ENCODE measurements at places on chromosomes 1 and 21.

- no peak for DNase-seq
These were observed 75.3 kb downstream of the PEX14 start for GRCh38 chr1:10549904-10550664.

DNA sequence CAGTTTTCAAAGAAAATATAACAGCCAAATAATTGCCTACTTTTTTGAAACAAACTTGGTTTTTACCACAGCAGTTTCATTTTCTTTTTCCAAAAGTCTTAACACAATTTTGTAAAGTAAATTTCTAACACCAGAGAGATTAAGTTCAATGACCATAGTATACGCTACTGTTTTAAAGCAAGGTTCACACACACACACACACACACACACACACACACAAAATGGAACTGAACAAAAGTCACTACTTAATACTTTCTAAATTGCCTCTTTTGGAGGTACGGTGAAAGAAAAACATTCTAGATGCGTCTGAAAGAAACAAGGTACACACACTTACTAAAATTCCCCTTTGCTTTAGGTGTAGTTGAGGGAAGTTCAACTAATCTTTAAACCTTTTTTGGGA lies 30.1 kb downstream of the C21orf91 start:
- DNase-seq, result no peak

DNA sequence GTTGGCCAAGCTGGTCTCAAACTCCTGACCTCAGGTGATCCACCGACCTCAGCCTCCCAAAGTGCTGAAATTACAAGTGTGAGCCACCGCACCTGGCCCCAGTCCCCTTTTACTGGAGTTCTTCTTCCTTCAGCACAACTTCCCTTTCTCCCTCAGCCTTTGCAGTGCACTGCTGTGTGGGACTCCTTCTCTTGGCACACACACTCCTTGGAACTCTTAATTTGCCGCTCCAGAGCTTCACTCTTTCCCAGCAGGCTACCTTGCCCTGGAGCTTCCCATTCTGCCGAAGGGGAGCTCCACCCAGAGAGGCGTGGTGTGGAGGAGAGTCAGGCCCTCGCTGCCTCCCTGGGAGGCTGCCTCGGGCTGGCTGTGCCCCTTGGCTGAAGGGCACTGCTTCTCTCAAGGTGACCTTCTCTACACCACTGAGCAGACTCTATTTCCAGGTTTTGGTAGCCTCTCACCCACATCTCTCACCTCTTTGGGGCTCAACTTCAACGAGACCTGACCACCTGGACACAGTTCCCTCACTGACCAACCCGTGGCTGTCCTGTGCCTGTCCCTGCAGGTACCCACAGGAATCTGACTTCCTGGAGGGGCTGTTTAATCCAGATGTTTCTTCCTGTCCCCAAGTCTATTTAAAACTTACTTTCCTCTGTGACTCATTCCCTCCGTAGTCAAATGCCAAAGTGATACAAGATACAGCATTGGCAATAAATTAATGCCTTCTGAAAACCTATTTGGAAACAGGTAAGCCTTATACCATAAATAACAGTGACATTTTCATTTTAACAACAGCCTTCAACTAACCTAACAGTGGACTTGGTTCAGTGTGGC lies 227.3 kb upstream of the KIAA0040 start:
- no peak for DNase-seq

DNA sequence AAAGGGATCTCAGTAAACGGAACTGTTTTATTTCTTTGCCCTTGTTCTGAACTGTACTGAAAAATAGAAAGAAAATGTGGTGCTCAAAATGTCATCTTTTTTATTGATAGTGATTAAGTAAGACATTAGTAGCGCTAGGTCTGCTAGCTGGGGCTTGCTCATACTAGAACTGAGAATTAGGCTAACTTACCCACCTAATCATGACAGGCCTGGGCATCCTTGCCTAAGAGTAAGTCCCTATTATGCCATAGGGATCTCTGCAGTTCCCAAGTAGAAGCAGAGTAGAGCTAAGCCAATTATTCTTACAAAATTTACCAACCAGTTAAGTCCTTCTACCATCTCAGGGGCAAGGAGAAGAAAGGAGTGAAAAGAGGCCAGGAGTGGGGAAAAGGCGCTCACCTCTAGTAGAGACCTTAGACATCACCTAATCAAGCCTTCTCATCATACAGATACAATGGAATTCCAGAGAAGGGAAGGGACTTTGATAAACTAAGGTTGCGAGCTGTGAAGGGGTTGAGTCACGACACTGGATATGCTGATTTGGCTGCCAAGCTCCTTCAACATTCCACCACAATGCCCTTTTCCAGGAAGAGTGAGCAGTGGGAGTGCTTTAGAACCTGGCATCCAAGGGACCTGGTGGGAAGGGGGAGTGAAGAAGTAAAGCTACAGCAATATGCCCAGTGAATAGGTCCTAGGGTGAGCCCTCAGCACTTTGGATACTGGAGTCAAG lies 27.7 kb upstream of the RPTN start:
- no peak for DNase-seq

DNA sequence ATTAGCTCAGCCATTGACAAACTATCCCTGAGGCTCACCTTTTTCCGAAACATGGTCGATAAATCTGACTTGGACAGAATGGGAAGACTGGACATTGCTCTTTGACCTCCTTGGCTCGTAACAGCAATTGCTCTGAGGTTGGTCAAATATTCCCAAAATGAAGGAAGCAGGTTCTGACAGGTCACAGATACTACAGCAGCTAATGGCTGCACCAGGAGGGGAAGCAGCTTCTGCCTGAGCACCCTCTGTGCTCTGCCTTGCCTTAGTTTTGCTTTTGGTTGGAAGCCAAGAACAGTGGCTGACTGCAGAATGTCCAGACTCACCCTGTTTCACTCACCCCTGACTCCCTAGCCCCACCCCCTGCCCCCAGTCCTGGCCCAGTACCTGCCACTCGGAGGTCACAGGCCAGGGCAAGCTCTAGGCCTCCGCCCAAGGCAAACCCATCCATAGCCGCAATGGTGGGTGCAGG lies 15.4 kb downstream of the ECHDC2 start:
- no peak for DNase-seq

All from NCI-H187 treated with DMSO at 0.1 percent for 48 hours (cell line).